ENCODE measurements at places on chromosomes 2 and 18.

GRCh38 chr2:42913280-42913878 is 121.0 kb upstream of the HAAO start:
- no peak for DNase-seq

DNA sequence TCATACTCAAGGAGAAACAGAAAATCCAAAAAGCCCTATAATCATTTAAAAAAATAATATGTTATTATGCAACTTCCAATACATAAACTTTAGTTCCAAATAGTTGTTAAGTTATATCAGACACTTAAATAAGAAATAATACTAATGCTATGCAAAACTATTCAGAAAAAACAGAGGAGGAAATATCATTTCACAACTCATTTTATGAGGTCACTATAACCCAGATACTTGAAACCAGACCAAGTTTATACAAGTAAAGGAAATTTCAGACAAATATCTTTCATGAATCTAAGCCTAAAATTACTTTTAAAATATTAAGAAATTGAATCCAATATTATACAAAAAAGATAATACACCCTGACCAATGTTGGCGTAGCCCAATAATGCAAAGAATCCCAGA is 260.8 kb downstream of the CD226 start:
- DNase-seq, result no peak

DNA sequence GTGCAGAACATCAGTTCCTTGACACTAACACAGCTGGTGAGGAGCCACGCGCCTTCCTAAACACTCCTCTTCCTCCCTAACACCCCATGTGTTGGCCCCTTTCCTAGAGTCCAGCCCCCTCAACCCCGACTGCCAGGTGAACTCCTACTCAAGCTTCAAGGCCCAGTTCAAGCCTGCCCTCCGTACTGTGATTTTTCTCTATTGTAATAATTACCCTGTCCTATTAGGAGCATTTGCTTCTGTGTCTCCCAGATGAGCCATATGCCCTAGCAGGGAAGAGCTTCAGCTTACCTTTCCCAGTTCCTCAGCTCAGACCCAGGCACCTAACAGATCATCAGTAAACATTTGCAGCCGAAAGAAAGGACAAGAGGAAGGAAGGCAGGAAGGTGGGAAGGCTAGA is 130.6 kb upstream of the SALL3 start:
- DNase-seq, result no peak

- DNase-seq, result no peak
Measured at GRCh38 chr2:101843048-101843447, 145.5 kb downstream of the MAP4K4 start.

DNA sequence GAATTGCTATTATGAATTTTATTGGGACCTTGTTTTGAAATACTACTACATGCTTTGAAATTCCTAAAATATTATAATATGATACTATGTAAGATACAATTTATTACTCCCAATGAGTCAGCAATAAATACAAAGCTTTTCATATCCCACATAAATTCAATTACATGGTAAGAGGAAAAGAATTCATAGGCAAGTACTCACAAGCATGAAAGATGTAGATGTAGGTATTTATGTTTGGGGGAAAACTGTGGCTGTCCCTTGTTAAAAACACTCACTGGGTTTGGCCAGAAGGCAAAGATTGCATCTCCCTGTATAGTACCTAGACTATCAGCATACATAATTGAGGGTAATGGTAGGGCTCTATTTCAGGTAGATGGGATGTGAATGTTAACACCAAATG is 90.4 kb downstream of the MBD2 start:
- no peak for DNase-seq

DNA sequence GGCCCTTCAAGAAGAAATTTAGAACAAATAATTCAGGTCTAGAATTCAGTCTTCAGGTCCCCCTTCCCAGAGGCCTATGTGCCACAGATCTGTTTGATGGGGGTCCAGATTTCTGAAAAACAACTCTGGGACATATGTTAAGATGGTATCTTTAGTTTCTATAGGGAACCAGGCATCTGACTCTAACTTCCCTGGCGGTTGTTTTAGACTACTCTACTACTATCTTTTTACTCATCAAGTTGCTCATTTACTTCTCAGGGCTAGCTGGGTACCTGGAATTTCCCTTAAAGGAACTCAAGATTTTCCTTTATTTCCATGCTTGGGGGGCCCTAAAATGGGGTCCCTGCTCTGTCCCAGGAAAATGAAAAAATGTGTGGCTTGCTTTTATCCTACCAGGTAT is 114.7 kb upstream of the RAB6C start:
- DNase-seq, result no peak

GRCh38 chr2:223416815-223417610 is 185.1 kb downstream of the SCG2 start:
- DNase-seq, result no peak

GRCh38 chr2:140851258-140851981 is 1279.4 kb downstream of the LRP1B start:
- no peak for DNase-seq

- no peak for DNase-seq
Measured at GRCh38 chr18:26565514-26565913, 17.2 kb upstream of the KCTD1 start.

DNA sequence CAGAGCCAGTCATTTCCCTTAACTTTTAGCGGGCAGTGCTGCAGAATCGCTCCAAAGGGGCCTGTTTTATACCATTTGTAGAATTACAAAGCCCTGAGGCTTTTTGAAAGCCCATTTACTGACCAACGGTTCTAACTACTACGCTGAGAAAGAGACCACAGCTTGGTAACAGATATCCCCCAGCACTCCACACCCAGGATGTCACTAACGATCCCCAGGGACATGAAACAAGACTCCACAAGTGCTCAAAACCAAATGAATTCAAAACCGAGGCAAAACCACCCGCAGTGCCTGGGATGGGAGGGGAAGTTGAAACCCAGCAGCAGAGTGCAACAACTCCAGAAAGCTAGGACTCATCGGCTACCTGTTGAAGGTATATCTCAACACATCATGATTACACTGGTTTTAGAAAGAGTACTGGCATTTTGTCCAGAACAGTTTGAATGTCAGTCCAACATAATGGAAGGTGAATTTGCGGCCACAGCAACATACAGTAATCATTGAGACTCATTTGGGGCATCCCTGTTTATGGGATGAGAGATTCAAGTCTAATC is 33.6 kb upstream of the LRP2 start:
- no peak for DNase-seq

GRCh38 chr2:70520825-70521224 is 32.8 kb downstream of the TGFA start:
- DNase-seq, result no peak

DNA sequence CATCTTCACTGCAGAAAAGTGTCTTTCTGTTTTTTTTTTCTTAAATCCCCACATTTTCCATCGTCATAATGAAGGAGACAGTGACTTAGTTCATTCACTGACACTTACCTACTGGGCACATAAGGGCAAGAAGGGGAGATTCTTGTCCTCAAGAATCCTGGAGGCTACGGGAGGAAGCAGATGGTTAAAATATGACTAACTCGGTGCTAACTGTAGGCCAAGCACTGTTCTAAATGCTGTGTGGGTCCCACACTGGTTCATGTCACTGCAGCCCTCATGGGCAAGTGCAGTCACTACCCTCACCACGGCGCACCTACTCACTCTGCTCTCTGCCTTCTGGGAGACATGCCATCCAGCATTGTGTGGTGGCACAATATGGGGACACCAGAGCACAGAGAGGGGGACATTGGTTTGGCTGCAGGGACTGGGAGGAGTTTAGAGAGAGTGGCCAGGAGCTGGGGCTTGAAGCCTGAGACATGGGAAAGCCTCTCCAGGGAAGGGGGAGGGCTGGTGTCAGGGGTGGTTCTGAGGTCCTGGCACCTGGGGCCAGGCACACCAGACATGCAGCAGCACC is 305.2 kb downstream of the MYCN start:
- no peak for DNase-seq

- peak; percentile 94 for DNase-seq
Measured at GRCh38 chr2:227310756-227311110, 14.3 kb upstream of the MFF start.

GRCh38 chr2:74749432-74749831 is 84.5 kb upstream of the HK2 start:
- no peak for DNase-seq

GRCh38 chr2:122233372-122233771 is 477.9 kb downstream of the TSN start:
- no peak for DNase-seq

DNA sequence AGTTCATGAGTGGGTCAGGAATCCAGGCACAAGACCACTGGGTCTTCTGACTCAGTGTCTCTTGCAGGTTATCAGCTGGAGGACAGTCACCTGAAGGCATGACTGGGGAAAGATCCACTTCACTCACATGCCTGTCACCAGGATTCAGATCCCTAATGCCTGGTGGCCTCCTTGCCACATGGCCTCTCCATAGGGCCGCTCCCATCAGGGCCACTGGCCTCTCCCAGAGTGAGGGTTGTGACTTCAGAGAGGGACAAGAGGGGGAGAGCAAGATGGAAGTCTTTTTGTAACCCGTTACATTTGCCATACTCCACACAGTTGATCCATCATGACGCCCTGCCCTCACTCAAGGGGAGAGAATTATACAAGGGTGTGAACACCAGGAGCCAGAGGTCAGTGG is 13.0 kb upstream of the OTOS start:
- DNase-seq, result no peak

- DNase-seq, result no peak
Measured at GRCh38 chr2:76825140-76825970, 696.8 kb downstream of the LRRTM4 start.

All from renal cortical epithelial cell (primary cell).